Suppressor macrophage treated with lipopolysaccharide for 1 hour (primary cell): ENCODE measurements at places on chromosomes 2 and 18.

GRCh38 chr18:38575023-38575422, 1009.4 kb upstream of the CELF4 start:
- DNase-seq, result no peak

GRCh38 chr2:238902285-238902684, 54.4 kb downstream of the TWIST2 start:
- DNase-seq, result no peak

GRCh38 chr2:42001711-42002201, 46.1 kb upstream of the PKDCC start:
- no peak for DNase-seq

DNA sequence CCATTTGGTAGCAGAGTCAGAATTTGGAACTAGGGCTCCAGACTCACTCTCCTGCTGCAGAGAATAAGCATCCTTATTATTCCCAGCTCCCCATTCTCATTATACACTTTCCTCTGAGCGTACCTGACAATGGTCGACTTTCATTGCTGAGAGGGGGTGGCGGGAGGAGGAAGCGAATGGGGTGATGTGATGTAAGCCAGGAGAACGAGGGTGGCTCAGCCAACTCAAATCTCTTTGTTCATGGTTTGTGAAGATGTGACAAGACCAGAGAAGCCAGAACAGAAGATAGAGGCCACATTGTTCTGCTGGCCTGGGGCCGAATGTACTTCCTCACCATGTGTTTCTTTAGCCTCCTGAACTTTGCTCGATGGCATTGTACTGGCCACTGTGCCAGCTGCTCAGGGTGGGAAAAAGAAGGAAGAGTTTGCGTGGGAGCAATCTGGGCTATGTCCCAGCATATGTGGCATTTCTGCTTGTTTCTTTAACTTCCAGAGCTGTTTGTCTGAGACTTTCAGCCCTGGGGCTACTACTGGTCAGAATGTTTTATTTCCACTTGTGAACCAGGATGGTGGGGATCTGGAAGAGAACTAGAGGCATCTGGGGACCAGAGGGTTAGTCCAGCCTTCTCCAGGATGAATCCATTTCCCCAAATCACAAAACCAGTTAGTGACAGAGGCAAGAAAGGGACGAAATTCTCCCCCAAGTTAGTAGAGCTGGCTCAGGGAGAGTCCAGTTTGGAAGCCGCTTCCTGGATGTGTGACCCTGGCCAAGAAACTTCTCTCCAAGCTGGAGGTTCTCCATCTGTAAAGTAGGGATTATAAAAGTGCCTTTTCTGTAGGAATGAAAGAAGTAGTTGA, 62.6 kb downstream of the MOGAT1 start:
- DNase-seq, result no peak

- DNase-seq, result no peak
Observed at GRCh38 chr2:30314981-30315380, 83.6 kb downstream of the LBH start.

DNA sequence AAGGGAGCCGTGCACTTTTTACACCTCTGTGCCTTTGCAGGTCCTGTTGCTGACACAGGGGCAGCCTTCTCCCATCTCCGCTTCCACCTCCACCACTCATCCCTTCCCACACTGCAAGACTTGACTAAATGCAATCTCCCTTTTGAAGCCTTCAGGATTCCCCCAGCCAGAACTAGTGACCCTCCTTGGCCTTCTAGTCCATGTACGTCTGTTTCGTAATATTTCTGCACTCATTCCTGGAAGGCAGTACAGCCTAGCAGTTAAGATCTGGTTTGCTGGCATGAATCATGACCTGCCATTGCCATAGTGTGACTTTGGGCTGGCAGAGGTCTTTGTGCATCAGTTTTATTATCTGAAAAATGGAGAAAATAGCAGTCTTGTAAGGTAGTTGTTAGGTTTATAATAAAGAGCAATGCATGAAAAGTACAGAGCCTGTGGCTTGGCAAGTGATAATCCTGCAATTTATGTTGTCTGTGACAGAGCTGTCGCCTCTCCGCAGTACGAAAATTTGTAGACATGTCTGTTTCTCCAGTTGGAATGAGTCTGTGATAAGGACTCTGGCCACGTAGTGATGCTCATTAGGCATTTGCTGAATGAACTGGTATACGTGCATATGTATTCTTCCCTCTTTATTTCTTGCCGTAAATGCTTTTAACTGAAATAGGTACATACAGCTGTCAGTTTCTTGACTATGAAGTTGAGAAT, 36.7 kb downstream of the NCK2 start:
- DNase-seq, result no peak

DNA sequence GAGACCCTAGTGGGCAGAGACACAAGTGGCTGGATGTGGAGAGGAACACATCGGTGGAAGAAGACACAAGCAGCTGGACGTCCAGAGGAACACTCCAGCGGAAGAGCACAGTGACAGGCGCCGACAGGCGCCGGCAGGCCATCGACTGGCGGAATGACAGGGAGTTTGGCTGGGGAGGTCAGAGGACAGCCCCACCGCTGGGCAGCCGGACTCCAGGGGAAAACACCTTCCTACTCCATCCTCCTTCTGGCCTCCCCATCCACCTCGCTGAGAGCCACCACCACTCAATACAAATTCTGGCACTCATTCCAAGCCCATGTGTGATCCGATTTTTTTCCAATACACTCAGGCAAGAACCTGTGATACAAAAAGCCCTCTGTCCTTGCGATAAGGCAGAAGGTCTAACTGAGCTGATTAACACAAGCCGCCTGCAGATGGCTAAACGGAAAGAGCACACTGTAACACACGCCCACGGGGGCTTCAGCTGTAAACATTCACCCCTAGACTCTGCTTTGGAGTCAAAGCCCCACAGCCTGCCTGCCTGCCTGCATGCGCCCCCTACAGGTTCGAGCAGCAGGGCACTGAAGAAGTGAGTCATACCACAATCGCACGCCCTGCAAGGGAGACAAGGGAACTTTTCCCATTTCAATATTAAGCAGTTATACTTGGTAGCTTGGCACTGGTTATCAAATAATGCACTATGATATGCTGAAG, 50.2 kb upstream of the LRP1B start:
- no peak for DNase-seq

- DNase-seq, result no peak
Observed at GRCh38 chr2:41026613-41027012, 574.7 kb upstream of the SLC8A1 start.

- no peak for DNase-seq
Observed at GRCh38 chr18:78754311-78755043, 225.1 kb upstream of the SALL3 start.

DNA sequence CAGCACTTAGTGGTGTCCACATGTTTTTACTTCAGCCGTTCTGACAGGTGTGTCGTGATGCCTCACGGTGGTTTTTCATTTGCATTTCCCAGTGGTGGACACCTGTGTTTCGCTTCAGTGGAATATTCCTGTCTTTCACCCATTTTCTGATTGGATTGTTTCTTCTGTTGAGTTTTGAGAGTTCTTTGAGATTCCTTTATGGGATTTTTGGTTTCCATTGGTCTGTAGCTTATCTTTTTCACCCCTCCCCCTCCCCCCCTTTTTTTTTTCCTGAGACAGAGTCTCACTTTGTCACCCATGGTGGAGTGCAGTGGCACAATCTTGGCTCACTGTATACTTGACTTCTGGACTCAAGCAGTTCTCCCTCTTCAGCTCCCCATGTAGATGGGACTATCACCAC, 8.0 kb downstream of the ANKRD23 start:
- DNase-seq, result no peak

GRCh38 chr18:73670524-73670923, 477.1 kb downstream of the FBXO15 start:
- no peak for DNase-seq

DNA sequence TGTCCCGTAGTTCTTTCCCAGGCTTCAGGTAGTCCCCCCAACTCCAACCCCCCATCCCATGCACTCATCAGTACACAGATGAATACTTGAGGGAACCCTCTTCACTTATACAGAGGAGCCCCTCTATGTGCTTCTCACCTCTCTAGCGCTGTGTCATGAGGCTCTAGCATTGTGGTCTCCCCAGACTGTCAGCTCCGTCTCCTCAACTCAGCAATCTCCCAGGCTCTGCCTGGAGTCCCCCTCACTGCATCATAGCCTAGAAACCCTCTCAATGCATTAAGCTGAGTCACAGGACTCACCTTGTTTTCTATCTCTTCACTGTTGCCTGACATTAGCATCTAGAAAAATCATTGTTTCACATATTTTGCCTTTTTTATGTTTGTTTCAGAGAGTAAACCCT, 20.2 kb upstream of the PRKCE start:
- no peak for DNase-seq

DNA sequence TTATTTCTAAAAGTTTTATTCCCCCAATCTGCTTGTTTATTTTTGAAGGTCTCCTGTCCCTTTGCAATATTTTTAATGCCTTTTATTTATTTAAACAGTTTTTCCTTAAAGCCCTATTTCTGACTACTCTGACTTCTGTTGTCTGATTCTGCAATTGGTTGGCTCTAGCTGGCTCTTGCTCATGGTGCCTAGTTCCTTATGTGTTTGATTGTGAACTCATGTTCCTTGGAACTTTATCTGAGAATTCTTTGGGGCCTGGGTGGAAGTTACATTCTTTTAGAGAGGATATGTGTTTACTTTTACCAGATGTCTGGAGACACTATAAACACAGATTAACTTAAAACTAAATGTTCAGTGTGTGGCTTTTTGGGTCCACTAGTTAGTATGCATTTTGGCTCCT, 175.9 kb downstream of the DYSF start:
- no peak for DNase-seq

DNA sequence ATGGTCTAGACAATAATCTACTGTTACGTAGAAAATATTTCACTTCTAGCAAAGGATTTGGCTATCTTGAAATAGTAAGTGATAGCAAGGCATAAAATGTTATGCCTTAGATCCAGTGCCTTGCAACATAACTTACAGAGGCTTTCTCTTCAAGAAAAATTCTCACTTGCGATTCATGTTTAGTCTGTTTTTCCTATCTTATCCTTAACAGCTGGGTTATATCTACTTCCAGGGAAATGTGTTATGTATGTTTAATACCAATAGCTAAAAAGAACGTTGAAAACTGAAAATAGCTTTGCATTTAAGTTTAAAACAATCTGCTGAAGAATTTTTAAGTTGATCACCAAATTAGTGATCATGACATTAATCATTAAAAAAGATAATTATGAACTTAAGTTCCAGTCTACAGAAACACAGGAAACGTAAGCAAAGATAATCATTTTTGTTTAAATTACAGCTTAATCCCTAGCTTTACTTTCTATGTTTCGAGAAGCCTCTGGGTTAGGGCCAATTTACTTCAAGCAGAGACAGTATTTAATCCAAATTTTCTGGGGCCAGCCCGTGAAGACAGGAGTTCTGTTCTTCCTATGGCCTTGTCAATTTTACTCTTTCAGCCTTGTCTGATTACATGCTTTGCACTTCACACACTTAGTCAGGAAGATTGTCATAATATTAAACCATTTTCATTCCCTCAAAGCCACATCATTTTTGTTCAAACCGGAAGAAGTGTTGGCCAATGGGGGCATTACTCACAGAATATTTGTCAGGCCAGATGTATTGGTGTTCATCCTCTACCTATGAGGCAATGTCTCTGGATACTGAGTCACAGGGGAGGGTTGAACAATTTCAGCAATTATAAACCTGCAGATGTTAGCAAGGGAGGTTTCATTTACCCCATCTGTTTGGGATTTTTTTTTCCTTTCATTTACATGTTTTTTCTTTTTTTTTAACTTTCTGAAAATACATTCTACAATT, 1132.9 kb upstream of the ZEB2 start:
- peak; percentile 81 for DNase-seq

GRCh38 chr2:231519975-231520555, 10.2 kb downstream of the NMUR1 start:
- DNase-seq, result no peak

DNA sequence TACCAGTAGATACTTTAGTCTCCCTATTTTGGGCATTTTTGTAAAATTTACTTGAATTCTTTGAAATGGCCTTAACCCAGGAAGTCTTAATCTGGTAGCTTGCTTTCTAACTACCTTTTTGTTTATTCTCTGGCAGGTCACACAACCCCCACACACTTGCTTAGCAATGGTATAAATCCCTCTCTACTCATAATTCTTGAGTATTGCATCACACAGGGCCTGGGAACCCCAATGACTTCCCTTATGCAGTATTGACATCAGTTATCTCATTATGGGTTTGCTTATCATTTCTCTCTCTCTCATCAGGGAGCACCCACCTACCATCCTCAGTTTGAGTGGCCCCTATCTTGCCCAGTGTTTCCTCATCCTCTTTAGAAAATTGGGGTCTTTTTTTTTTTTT, 207.1 kb downstream of the KCNS3 start:
- DNase-seq, result peak; percentile 43

- DNase-seq, result no peak
Observed at GRCh38 chr2:240467149-240467642, 31.7 kb downstream of the GPC1 start.

DNA sequence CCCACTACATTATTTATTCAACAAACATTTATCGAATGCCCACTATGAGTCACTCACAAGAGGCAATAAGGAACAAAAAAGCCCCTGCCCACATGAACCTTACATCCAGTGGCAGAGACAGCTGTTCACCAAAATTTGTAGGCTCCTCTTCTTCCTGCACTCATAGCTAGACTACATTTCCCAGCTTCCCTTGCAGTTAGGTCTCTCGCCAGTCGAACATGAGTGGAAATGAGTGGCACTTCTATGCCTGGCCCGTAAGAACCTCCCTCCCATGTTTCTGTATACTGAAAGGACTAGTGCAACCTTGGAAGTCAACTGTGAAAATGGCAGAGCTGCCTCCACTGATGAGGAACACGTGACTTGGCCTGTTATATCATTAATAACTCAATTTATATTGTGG, 19.4 kb upstream of the NCOA1 start:
- peak; percentile 37 for DNase-seq

DNA sequence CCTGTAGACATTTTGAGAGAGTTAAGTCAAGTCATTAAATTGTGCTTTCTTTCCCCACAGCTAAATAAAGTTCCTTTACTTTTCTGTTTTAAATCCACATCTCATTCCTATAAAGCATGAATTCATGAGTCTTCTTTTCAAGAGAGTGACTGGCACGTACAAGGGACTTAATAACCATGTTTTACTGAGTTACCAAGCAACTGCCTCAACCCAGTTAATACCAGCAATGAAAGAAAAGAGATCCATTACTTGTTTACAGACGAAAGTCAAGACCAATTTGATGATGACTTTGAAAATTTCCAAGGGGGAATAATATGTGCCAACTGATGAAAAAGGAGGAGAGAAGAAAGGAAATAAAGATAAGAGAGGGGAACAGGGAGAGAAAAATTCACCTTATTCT, 1082.5 kb upstream of the GYPC start:
- DNase-seq, result no peak
